ENCODE measurements at places on chromosomes 16 and 17.

- peak; percentile 10 for DNase-seq
Observed at GRCh38 chr17:688100-688989, 26.3 kb downstream of the VPS53 start.

DNA sequence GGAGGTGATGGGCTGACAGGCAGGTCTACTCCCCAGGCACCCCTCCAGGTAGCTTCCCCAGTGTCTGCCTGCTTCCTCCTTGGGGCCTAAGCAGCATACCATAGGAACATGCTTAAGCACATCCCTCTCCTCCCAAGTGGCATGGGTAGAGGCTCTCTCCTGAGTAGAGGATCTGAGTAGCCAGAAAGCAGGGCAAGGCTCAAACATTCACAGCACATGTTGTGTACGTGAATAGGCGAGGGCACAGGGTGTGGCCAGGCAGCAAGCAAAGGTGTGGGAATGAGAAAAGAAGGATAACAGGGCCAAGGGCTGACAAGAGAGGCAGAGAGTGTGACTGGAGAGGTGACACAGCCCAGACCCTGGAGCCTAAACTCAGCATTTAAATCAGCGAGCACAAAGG is 29.7 kb upstream of the GFOD2 start:
- no peak for DNase-seq

- no peak for DNase-seq
Observed at GRCh38 chr17:16037636-16038035, 38.0 kb downstream of the TTC19 start.

DNA sequence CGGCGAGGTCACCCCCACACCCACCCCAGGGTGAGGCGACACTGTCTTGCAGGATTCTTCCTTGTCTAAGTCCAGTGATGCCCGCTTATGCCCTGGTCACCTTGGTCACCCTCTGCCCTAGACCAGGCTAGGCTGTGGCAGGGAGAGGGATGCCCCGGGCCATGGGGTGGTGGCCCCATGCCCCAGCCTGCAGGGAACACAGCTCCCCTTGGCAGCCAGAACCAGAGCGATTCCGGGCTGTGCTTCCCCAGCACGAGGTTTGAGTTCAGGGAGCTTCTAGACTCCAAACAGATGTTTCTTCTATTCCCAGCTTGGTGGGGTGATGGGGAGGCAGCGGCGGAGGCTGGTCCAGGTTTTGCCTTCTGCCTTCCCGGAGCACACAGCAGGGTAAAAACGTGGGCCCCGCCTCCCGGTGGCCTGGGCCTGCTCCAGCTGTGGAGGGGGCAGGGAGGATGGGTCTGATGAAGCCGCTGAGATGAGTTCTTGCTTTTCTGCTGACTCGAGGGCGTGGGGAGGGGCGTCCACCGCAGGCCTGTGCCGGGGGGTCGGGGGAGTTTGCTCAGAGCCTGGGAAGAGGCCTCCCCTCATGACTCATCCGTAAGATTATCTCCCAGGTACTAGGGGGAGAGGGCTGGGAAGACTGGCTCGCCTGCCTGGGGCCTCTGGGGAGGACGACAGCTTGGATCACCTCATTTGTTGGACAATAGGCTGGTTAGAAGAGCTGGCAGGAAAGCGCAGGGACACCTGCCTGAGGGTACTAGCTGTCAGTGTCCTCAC is 15.4 kb downstream of the SMTNL2 start:
- no peak for DNase-seq

DNA sequence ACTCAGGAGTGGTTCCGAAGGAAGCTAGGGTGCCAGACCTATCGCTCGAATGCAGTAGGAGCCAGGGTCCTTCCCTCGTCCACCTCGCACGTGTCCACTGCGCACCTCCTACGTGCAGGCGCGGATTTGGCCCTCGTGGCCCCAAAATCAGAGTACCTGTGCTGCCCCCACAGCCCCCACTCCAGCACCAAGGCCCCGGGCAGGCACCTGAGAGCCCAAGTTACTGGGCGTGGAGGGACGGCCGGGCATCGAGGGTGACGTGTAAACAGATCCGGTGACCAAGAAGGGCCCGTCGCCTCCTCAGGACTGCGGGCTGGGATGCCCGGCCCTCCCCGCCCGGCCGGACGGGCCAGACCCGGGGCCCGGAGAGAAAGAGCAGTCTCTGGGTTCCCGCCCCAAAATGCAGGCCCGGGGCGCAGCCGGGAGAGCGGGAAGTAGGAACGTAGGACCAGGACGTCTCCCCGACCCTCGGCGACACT is 492 bp downstream of the SLC25A39 start:
- no peak for DNase-seq

GRCh38 chr17:3040882-3041281 is 22.5 kb downstream of the OR1D5 start:
- no peak for DNase-seq

- no peak for DNase-seq
Observed at GRCh38 chr16:17229766-17230165, 241.0 kb downstream of the XYLT1 start.

DNA sequence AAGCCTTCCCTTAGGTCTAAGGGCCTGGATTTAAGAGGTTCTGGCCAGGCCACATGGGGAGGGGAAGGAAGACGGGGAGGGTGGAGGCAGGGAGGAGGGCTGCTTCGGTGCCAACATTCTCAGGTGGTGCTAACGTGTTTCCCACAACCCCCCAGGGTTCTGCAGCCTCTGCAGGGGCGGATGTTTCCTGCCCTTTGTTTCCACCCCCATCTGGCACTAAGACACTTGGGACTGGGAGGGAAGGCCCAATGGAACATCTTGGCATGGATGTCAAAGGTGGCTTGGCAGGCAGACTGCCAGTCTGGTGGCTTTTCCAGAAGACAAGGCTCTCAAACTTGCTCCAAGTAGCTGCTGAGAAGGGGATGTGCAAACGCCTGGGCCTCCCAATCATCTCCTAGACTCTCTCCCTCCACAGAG is 12.7 kb downstream of the HIC1 start:
- DNase-seq, result no peak

DNA sequence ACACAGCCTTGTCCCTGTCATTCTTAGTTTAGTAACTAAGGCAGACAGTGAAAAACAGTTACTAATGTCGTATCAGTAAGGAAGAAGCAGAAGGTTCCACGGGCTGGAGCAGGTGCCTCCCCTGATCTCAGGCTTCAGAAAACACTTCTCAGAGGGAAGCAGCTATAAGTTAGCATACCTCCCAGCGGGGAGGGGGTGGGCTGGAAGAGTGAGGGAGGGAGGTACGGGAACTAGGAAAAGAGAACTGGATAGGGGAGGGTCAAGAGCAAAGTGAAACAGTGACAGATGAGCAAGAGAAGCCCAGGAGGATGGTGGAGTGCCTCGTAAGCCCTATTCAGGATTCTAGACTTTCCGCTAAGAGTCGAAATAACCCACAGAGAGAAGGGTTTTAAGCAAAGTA is 186.3 kb upstream of the XYLT1 start:
- no peak for DNase-seq

- peak; percentile 47 for DNase-seq
Observed at GRCh38 chr16:55703003-55704001, 47.5 kb downstream of the SLC6A2 start.

DNA sequence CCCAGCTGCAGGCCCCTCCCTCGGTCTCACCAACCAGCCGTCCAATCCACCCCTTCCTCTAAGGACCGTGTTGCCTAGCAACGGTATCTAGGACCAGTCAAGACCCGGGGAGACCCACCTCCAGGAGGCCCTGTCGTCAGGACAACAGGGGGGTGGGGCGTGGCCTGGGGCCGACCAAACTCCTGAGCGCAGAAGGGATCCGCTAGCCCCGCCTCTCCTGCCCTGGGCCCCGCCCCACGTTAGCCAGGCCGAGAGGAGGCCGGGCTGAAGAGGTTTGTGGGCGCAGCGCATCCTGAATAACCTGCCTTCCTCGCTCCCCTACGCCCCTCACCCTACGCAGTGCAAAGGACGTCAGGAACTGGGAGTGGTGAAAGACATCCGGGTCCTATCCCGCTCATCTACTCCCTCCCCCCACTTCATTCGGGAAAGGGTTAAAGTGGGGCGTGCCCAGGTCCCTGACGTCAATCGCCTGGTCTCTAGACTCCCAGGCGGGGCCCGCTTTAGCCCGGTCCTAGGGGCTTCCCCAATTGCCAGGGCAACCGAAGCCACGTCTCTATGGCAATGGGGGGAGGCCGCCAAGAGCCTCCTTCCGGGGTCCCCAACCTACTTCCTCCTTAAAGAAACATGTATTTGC is 14.7 kb downstream of the DLG4 start:
- DNase-seq, result peak; percentile 92

DNA sequence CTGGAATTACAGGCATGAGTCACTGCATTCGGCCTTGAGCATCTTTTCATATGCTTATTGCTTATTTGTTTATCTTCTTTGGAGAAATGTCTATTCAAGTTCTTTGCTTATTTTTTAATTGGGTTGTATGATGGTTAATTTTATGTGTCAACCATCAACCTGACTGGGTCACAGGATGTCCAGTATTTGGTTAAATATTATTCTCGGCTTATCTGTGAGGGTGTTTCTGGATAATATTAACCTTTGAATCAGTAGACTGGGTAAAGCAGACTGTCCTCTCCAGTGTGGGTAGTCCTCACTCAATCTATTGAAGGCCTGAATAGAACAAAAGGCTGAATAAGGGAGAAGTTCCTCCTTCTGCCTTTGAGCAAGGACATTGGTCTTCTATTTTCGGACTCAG is 142.0 kb downstream of the SSH2 start:
- DNase-seq, result no peak

- DNase-seq, result peak; percentile 56
Observed at GRCh38 chr17:75487351-75488070, 27.8 kb downstream of the CASKIN2 start.

DNA sequence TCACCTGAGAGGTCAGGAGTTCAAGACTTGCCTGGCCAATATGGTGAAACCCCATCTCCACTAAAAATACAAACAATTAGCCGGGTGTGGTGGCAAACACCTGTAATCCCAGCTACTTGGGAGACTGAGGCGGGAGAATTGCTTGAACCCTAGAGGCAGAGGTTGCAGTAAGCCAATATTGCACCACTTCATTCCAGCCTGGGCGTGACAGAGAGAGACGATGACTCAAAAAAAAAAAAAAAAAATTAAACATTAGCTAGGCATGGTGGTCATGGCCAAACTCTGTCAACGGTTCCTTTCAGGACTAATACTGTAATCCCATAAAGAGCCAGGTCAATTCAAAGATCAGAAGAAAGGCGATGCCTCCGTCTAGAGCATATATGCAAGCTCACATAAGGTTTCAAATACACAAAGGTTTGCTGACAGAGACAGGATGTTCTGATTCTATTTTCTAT is 2.4 kb downstream of the RNF157 start:
- DNase-seq, result no peak

GRCh38 chr16:85479972-85480726 is 133.0 kb upstream of the GSE1 start:
- no peak for DNase-seq

- no peak for DNase-seq
Observed at GRCh38 chr16:721765-722540, 1.0 kb downstream of the ANTKMT start.

GRCh38 chr16:55393991-55394390 is 70.0 kb downstream of the IRX6 start:
- DNase-seq, result no peak

DNA sequence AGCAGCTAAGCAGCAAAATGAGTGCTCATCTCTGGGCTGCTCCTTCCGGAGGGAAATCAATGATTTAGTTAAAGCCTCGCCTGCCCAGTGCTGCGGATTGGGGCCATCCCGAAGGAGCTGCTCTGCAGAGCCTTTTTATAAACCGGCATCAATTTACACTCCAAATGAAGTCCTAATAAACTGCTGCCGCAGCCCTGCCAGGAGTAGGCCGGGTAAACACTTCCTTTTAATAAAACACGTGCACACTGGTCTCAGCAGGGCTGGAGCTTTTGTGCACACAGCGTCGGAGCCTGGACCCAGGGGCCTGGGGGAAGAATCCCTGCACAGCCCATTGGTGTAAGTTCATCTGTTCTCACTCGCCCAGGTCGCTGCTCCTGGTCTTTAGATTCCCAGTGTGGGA is 79.6 kb upstream of the HS3ST2 start:
- no peak for DNase-seq

DNA sequence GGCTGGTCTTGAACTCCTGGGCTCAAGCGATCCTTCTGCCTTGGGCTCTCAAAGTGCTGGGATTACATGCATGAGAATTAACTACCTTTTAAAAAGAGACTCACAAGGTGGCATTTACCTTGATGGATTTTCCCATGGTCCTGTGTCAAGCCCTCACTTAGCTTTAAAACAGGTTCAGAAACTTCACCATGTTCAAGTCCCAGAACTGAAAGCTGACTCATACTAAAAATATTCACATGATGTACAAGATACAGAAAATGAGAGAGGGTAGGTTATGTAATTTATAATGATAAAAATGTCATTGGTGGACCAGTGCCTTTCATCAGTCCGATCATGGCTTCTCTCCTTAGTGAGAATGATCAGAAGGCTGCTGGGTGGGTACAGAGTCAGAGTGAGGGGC is 4.3 kb upstream of the AKAP1 start:
- peak; percentile 35 for DNase-seq

GRCh38 chr16:48583075-48584065 is 26.6 kb downstream of the N4BP1 start:
- DNase-seq, result no peak

GRCh38 chr16:14502932-14503741 is 126.9 kb downstream of the PARN start:
- peak; percentile 73 for DNase-seq

DNA sequence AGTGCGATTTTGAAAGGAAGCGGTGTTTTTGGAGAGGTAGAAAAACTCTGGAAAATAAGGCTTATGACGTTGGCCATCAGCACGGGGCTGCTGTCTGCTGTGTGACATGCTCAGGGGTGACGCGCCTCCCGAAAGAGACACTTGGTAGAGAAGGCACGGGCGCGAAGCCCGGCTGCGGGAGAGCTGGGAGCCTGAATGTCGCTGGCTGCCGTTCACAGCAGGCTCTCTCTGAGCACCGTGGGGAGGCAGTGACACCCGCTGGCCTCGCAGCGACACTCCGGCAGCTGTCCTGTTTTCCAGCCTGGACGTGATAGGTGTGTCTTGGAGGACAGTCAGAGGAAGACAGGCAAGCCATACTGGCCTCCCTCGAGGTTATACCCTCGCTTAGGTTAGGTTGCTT is 759.1 kb upstream of the RBFOX1 start:
- no peak for DNase-seq

DNA sequence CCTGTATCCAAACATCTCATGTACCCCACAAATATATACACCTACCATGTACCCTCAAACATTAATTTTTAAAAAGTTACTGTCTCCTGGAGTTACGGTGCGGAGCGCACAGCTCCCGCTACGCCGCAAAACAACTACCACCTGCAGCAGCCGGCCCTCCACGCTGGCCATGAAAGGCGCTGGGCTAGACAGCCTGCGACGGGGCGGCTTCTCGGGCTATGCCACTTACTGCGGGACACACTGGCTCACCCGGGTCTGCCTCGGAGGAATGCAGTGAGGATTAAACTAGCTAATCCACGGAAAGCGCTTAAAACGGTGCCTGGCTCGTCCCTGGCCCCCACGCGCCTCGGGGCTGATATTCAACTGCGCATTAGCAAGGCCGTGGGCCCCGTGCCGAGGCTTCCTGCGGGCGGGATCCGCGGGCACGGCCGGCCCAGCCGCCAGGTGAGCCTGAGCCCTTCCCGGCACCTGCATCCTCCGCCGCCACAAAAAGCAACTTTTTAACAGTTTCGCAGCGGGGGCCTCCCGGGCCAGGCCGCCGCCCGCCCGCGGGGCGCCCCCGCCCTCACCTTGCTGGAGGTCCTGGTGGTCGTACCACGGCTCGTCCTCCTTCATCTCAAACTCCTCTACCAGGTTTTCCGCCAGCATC is 633 bp downstream of the CDR2 start:
- peak; percentile 36 for DNase-seq

GRCh38 chr16:588889-589657 is 793 bp upstream of the RAB40C start:
- peak; percentile 98 for DNase-seq

Measured in activated CD4-positive, alpha-beta T cell treated with anti-CD3 and anti-CD28 coated beads, Interleukin-10, Interleukin-2, amounts not matched to agents 100 ng/mL and 50 ng/mL, durations not matched to agents 16 hours and 8 hours (primary cell).